ENCODE measurements at places on chromosomes 4 and X.
A peak's percentile ranks its signal among the peaks of the same experiment; 100 is the strongest.

DNA sequence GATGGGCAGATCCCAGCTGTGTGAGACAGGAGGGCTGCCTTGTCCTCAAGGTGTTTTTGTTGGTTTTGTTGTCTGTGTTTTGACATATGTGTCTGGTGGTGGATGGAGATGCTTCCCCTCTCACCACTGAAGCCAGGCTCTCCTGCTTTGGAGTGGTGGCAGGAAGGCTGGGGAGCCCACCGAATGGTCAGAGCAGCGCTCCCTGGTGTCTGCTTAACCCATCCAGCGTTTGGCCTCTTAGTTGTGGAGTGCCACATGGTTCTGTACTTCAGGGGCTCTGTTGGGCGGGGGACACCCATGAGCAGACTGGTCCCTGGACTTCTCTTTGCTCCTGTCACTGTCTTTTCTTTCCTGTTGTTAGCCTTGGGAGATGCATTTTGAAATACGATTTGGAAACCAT lies 51.9 kb downstream of the DLG3 start:
- peaks cover 2% of the 10 kb centered on the region for H3K27me3 ChIP-seq
- no peak overlapping the region for H3K27ac ChIP-seq
- H3K4me1 ChIP-seq = peaks cover 7% of the 10 kb centered on the region
- no peaks in the 10 kb centered on the region for H3K36me3 ChIP-seq
- no peak for DNase-seq

DNA sequence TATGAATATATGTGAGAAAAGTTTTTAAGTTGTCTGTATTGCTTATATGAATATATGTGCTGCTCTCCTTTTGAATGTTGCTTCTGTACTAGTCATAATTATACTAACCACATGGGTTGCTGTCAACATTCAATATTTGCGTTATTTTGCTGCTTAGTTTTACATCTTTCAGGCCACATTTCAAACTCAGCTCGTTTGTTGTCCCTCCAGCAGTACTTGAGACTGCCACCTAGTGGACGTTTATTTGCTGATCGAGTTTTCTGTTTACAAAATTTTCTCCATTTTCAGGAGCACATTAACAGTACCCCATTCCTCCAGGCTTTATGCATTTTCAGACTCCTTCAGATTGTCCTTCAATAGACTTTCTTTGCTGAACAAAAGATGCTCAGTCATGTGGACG lies 75.8 kb downstream of the NUDT11 start:
- no peaks in the 10 kb centered on the region for H3K36me3 ChIP-seq
- no peaks in the 10 kb centered on the region for H3K4me1 ChIP-seq
- H3K27ac ChIP-seq = no peak overlapping the region
- no peaks in the 10 kb centered on the region for H3K27me3 ChIP-seq
- DNase-seq = no peak

- H3K27me3 ChIP-seq = peaks cover 4% of the 10 kb centered on the region
- no peak overlapping the region for H3K27ac ChIP-seq
- no peak for DNase-seq
- H3K4me1 ChIP-seq = peaks cover 23% of the 10 kb centered on the region
These were observed 10.6 kb upstream of the SLC2A9 start for GRCh38 chr4:10031668-10032590.

DNA sequence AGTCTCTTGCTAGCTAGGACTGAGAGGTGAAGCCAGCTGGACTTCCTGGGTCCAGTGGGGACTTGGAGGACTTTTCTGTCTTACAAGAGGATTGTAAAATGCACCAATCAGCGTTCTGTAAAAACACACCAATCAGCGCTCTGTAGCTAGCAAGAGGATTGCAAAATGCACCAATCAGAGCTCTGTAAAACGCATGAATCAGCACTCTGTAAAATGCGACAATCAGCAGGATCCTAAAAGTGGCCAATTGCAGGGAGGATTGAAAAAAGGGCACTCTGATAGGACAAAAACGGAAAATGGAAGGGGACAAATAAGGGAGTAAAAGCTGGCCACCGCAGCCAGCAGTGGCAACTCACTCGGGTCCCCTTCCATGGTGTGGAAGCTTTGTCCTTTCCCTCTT lies 65.6 kb upstream of the DUSP21 start:
- no peaks in the 10 kb centered on the region for H3K4me1 ChIP-seq
- no peaks in the 10 kb centered on the region for H3K27me3 ChIP-seq
- no peak for DNase-seq

GRCh38 chrX:153065389-153065788 lies 6.9 kb upstream of the PNMA6A start:
- no peaks in the 10 kb centered on the region for H3K4me1 ChIP-seq
- no peaks in the 10 kb centered on the region for H3K27me3 ChIP-seq
- DNase-seq = no peak
- H3K36me3 ChIP-seq = no peaks in the 10 kb centered on the region

GRCh38 chrX:154440623-154441357 lies 3.2 kb upstream of the FAM50A start:
- H3K36me3 ChIP-seq = no peaks in the 10 kb centered on the region
- peaks cover 9% of the 10 kb centered on the region for H3K27me3 ChIP-seq
- no peak for DNase-seq
- H3K4me1 ChIP-seq = peaks cover 4% of the 10 kb centered on the region

DNA sequence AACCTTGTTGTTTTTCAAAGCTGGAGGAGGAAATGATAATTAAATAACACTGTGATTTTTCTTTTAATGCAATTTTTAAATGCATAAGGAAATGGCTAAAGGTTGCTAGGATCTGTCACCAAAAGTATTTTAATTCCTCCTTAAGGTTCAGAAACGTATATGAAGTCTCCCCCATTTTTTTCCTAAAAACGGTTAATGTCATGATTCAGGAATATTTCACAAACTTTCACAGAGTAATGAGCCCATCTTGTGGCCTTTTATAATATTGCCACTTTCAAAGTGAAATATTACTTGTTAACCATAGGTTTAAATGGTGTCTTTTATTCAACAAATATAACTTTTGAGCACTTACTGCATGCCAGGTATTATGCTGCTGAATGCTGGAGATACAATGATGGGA lies 99.5 kb upstream of the USP38 start:
- no peak for DNase-seq
- H3K4me3 ChIP-seq = no peak overlapping the region
- no peaks in the 10 kb centered on the region for H3K36me3 ChIP-seq
- no peaks in the 10 kb centered on the region for H3K4me1 ChIP-seq

DNA sequence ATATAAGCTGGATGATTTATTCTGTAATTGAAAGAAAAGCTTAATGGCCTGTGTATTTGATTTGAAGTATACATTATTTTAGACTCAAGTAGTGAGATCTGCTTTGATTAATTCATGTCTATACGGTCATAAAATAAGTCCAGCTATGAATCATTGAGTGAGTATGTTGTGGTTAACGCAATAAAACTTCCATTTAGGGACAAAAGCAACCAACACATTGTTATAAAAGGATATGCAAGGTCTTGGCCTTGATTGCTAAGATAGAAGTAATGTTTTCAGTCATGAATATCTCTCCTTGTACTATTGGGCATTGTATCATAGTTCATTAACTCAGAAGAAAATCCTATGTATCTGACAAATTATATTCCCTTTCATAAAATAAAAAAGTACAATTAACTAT lies 162.1 kb downstream of the EPHA5 start:
- H3K4me1 ChIP-seq = no peaks in the 10 kb centered on the region
- H3K36me3 ChIP-seq = no peaks in the 10 kb centered on the region
- no peak for DNase-seq
- no peak overlapping the region for H3K27ac ChIP-seq

DNA sequence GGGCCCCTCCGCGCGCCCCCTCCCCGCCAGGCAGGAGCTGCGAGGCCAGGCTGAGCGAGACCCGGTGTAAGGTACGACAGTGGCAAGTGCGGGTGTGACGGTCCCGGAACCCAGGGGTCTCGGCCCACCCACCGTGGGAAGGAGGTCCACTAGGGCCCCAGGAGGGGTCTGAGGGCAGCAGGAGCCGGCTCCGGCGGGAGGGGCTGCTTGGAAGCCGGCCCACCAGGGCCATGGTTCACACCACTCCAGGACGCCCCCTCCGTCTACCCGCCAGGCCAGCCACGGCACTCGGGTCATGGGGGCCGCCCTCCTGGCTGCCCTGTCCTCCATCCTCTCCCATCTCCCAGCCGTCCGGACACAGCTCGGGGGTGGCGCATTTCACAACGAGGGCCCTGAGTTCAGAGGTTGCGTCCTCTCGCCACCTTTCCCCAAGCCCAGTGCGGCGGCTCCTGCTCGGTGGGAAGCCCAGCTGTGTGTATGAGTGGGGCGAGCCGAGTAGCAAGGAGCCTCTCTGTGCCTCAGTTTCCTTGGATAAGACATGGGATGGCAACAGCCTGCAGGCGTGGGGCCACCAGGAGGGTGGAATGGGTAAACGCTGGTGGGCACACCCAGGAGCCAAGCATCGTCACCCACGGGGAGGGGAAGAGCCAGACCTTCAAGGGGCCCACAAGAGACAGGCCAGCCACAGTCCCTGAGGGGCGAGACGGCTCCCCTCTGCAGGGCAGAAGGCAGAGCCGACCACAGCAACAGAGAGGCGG lies 81.3 kb downstream of the FAM53A start:
- H3K27me3 ChIP-seq = peaks cover 3% of the 10 kb centered on the region
- no peak overlapping the region for H3K4me3 ChIP-seq
- no peak overlapping the region for H3K27ac ChIP-seq
- H3K36me3 ChIP-seq = no peaks in the 10 kb centered on the region

DNA sequence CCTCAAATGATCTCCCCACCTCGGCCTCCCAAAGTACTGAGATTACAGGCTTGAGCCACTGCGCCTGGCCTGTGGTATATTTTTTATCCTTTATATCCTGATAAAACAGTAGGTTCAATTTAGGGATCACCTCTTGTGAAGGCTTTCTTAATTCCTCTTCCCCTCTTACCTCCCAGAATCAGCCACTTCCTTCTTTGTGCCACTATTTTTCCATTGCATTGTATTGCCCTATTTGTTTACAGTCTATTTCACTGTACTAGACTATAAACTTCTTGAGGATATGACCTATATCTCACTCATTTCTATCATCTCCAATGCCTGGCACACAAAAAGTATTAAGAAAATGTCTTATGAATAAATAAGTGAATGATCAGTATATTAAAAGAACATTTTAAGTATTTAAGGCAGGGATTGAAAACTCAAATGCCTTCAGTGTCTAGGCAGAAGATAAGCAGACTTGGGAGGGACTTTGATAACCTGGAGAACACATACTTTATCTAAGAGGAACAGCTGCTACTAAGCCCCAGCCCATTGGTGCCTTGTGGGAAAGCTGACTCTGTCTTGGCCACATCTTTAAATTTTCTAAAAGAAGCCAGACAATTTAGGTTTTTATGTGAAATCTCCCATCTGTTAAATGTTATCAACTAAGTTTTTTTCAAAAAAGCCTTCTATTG lies 82.3 kb upstream of the OGT start:
- no peak overlapping the region for H3K27ac ChIP-seq
- H3K4me3 ChIP-seq = peak overlapping the region; percentile 7
- DNase-seq = no peak
- no peaks in the 10 kb centered on the region for H3K27me3 ChIP-seq
- H3K4me1 ChIP-seq = no peaks in the 10 kb centered on the region

DNA sequence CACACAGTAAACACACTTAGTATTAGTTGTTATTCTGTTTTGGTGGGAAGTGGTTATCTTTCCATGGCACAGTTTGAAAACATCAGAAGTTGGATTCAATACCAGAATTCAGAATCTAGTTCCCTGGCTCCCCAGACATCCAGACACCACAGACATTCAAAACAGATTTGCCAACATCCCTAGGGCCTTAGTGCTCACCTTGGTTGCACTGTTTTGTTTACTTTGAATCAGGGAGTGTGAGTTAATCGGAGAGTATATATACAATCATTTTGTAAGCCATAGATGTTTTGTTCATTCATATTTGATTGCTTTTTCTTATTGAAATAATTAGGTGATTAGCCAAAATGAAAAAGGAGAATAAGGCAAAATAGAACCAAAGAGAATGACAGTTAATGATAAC lies 324.7 kb upstream of the CLNK start:
- DNase-seq = no peak
- H3K4me1 ChIP-seq = peaks cover 3% of the 10 kb centered on the region

- H3K27ac ChIP-seq = peak overlapping the region; percentile 91
- H3K36me3 ChIP-seq = no peaks in the 10 kb centered on the region
- no peak for DNase-seq
- H3K27me3 ChIP-seq = peaks cover 7% of the 10 kb centered on the region
These were observed 287.0 kb upstream of the RASGEF1B start for GRCh38 chr4:81758574-81759264.

DNA sequence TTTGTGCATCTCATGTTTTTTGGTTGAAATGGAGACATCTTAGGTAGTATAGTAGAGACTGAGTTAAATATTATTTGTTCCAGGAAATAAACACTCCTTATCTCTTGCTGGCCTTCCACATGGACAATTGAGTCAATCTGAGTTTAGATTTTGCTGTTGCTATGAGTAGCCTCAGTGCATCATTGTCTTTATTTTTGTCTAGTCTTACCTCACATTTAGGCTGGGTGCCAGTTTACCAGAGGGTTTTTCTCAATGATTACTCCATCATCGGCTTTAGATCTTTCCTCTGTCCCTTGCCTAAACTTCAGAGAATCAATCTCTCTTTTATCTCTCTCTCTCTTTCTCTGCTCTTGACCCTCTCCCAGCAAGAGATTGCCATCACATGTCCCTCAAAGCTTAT lies 73.6 kb downstream of the GABRB1 start:
- DNase-seq = no peak
- H3K4me3 ChIP-seq = no peak overlapping the region
- no peaks in the 10 kb centered on the region for H3K36me3 ChIP-seq
- peaks cover 4% of the 10 kb centered on the region for H3K27me3 ChIP-seq

- no peak overlapping the region for H3K27ac ChIP-seq
- no peaks in the 10 kb centered on the region for H3K4me1 ChIP-seq
- no peaks in the 10 kb centered on the region for H3K27me3 ChIP-seq
- DNase-seq = no peak
- no peak overlapping the region for H3K4me3 ChIP-seq
These were observed 61.0 kb upstream of the PRDM8 start for GRCh38 chr4:80136270-80136669.

GRCh38 chr4:89254847-89255246 lies 52.8 kb downstream of the GPRIN3 start:
- H3K4me1 ChIP-seq = peaks cover 69% of the 10 kb centered on the region
- H3K27me3 ChIP-seq = peaks cover 2% of the 10 kb centered on the region
- H3K27ac ChIP-seq = peak overlapping the region; percentile 26
- peak; percentile 40 for DNase-seq
- H3K4me3 ChIP-seq = peak overlapping the region; percentile 39

GRCh38 chr4:186304866-186305505 lies 39.0 kb downstream of the F11 start:
- no peaks in the 10 kb centered on the region for H3K4me1 ChIP-seq
- no peak overlapping the region for H3K4me3 ChIP-seq
- H3K27me3 ChIP-seq = peaks cover 1% of the 10 kb centered on the region
- DNase-seq = no peak

GRCh38 chrX:77622672-77623071 lies 163.3 kb downstream of the ATRX start:
- peaks cover 3% of the 10 kb centered on the region for H3K36me3 ChIP-seq
- no peak for DNase-seq
- H3K27ac ChIP-seq = no peak overlapping the region

DNA sequence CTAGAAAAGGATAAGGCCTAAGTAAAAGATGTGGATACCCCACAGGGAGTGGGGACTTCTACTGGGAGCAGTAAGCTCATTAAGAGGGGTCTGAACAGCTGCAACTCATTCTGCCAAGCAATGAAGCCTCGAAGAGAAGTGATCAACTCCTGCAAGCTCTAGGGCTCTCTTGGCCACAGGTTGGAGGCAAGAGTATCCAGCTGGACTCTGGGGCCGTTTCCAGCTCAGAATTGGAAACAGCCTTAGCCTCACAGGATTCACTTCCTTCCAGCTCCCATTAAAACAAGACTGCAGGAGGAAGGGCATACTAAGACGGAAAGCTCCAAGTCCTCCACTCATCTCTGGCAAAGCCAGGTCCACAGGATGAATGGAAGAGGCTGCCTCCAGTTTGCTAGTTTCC lies 126.3 kb downstream of the ATG4A start:
- DNase-seq = no peak
- no peaks in the 10 kb centered on the region for H3K27me3 ChIP-seq
- H3K27ac ChIP-seq = no peak overlapping the region

Data from glutamatergic neuron (in vitro differentiated cells).